Right kidney (tissue), 9 donors: ENCODE measurements at places on chromosomes 12 and 14.

GRCh38 chr14:58467575-58467974 is 40.1 kb downstream of the KIAA0586 start:
- DNase-seq, result no peak

DNA sequence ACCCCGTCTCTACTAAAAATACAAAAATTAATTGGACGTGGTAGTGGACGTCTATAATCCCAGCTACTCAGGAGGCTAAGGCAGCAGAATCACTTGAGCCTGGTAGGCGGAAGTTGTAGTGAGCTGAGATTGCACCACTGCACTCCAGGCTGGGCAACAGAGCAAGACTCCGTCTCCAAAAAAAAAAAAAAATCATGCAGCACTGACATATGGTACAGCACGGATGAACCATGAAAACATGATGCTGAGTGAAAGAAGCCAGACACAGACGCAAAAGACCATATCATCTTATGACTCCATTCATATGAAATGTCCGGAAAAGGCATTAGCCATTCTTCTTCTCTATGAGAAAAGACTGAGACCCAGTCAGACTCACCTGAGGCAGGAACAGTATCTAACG is 50.4 kb downstream of the PITPNM2 start:
- DNase-seq, result no peak

DNA sequence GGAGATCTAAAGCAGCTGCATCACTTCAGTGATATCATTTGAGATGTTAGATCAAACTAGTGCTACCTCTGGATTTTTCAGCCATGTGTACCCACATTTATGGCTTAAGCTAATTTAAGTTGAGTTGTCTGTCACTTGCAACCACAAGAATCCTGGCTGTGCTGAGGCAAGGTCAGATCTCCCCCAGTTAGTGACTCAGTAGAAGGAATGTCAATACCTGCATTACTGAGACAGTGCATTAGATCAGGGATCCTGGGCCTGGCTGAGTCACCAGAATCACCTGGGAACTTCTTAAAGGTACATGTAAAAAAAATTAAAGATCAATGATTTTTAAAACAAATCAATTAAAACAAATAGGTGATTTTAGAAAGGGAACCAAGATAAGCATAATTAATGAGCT is 84.6 kb upstream of the GRIN2B start:
- no peak for DNase-seq

GRCh38 chr14:22052795-22053194 is 379.2 kb upstream of the OR4E1 start:
- DNase-seq, result no peak

- DNase-seq, result no peak
Measured at GRCh38 chr12:28209782-28210181, 19.5 kb downstream of the CCDC91 start.

GRCh38 chr14:101078892-101079221 is 175.3 kb upstream of the RTL1 start:
- DNase-seq, result no peak

GRCh38 chr12:47995981-47996401 is 8.3 kb downstream of the COL2A1 start:
- DNase-seq, result no peak

GRCh38 chr14:98945611-98946570 is 326.1 kb downstream of the BCL11B start:
- DNase-seq, result no peak

DNA sequence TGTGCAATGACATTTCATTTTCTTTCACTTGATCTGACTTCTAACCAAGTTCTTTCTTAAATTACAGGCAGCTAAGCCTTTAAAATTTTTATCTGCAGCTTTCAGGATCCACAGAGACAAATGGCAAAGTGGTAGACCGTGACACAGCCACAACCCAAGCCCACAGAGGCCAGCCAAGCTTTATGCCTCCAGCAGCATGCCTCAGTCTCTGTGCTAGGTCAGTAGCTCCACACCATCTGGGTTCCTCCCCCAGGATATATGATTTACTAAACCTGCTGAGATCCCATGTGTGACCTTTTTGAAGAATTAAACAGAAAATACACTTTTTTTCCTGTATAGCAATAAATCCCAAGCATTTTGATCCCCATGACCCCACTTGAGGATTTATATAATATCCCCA is 290.4 kb upstream of the CAND1 start:
- DNase-seq, result no peak

DNA sequence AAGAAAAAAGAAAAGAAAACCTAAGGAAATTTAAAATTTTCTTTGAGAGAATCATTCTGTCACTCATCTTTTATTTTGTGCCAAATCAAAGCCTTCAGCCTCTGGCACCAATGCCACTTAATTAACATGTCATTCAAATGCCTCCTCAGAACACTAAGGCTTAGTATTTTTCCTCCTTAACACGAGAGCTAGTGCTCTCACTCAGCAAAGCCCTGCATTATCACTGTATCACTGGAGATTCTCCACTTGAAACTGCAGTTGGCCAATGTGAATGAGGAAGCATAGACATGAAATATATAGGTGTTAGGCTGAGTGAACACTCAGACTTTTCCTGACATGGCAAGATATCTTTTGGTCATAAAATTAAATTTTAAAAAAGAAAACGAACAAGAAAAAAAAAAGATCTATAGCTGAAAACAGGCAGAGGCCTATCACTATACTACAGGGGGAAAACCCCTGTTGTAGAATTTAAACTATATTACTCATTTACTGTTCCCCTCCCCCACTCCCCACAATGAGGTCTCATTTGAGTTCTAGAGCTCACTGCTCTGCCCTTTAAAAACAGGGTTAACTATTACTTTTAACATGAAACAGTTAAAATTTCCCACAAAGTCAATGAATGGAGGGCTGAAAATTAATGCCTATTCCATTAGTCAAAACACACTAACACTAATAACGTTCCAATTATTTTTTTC is 5.1 kb downstream of the MBIP start:
- no peak for DNase-seq

DNA sequence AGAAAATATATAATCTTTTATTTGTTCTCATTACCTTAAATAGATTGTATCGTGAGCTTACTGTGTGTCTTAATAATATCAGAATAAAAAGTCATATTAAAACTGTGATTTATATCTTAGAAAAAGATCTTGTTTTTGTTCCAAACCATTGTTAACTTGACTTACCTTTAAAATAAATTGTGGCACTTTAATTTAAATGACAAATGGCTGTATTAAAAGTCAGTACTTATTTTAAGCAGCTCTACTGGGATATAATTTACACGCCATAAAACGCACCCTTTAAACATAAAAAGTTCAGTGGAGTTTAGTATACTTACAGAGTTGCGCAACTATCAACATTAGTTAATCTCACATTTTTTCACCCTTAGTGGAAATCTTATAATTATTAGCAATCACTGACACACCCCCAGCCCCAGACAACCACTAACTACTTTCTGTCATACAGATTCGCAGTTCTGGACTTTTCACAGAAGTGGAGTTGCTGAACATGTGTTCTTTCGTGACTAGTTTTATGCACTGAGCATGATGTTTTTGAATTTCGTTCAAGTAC is 311.7 kb downstream of the ACSS3 start:
- no peak for DNase-seq

GRCh38 chr14:35631071-35631805 is 97.3 kb downstream of the INSM2 start:
- no peak for DNase-seq
